HepG2 (cell line): ENCODE measurements at places on chromosomes 5 and 9.
A peak's percentile ranks its signal among the peaks of the same experiment; 100 is the strongest.

DNA sequence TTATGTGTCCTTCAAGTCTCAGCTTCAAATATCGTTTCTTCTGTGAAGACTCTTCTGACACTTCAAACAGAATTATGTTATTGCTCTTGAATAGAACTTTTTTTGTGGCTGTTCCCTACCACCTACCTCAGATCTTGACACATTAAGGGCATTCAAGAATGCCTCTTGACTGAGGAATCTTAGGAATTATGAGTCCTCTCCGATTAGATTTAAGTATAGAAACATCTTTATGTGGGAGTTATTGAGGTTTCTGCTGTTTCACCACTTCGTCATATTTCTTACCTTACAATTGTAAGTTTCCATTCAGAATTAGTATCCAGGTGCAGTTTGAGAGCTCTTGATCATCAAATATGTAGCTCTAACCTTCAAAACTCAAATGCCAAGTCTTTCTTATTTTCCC lies 324.2 kb upstream of the NUDT12 start:
- no peak overlapping the region for H3K27ac ChIP-seq
- H3K4me3 ChIP-seq = no peak overlapping the region
- no peaks in the 10 kb centered on the region for H3K4me1 ChIP-seq
- DNase-seq = no peak

GRCh38 chr9:127898433-127899127 lies 823 bp downstream of the ST6GALNAC6 start:
- H3K4me3 ChIP-seq = peak overlapping the region; percentile 89
- H3K4me1 ChIP-seq = peaks cover 56% of the 10 kb centered on the region
- H3K27me3 ChIP-seq = no peaks in the 10 kb centered on the region
- peak; percentile 50 for DNase-seq

DNA sequence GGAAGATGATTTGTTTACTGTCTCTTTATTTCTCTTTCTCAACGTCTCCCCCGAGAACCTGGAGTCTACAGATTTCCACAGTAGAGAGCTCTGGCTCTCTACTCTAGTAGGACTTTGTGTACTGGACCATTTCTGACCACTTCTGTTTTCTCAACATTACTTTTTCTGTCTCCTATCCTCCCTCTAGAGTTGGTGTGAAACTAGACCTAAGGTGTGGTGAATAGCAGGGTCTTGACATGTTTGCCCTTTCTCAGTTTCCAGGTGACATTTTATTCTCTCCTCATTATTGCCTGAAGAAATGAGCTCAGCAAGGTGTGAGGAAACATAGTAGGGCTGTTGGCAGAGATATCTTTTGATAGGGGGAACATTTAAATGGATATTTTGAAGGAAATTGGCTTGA lies 62.1 kb upstream of the IL6ST start:
- no peak overlapping the region for H3K27ac ChIP-seq
- H3K27me3 ChIP-seq = no peaks in the 10 kb centered on the region
- peaks cover 84% of the 10 kb centered on the region for H3K4me1 ChIP-seq
- no peaks in the 10 kb centered on the region for H3K36me3 ChIP-seq
- no peak for DNase-seq

- H3K27ac ChIP-seq = no peak overlapping the region
- H3K36me3 ChIP-seq = no peaks in the 10 kb centered on the region
- DNase-seq = no peak
These were observed 134.6 kb downstream of the TENT4A start for GRCh38 chr5:6847870-6848269.

GRCh38 chr9:37951671-37952449 lies 47.9 kb upstream of the SLC25A51 start:
- H3K4me3 ChIP-seq = no peak overlapping the region
- peak; percentile 90 for DNase-seq
- peaks cover 30% of the 10 kb centered on the region for H3K4me1 ChIP-seq
- H3K27ac ChIP-seq = peak overlapping the region; percentile 60

DNA sequence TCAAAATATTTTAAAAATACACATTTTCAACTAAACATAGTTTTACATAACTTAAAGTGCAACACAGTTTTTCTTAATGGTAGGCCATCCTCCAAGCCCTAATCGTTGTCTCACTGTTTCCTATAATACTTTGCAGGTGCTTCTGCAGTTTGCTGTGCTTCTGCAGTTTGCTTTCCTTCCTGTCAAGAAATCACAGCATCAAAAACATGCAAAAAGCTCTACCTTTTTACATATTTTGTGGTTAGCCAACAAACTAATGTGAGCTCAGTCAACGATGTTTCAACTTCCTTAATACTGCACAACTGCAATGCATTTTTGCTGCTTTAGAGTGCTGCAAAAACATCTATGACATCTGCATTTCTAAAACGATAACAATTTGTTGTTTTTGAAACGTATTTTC lies 25.2 kb downstream of the EMB start:
- H3K27me3 ChIP-seq = no peaks in the 10 kb centered on the region
- no peak overlapping the region for H3K27ac ChIP-seq
- H3K4me1 ChIP-seq = no peaks in the 10 kb centered on the region
- H3K4me3 ChIP-seq = no peak overlapping the region
- DNase-seq = no peak

- H3K36me3 ChIP-seq = no peaks in the 10 kb centered on the region
- H3K4me3 ChIP-seq = no peak overlapping the region
- H3K27me3 ChIP-seq = no peaks in the 10 kb centered on the region; the same call in 1 of the 3 replicates
- H3K27ac ChIP-seq = no peak overlapping the region
- no peaks in the 10 kb centered on the region for H3K4me1 ChIP-seq
These were observed 330.6 kb downstream of the TENT4A start for GRCh38 chr5:7043797-7044196.

DNA sequence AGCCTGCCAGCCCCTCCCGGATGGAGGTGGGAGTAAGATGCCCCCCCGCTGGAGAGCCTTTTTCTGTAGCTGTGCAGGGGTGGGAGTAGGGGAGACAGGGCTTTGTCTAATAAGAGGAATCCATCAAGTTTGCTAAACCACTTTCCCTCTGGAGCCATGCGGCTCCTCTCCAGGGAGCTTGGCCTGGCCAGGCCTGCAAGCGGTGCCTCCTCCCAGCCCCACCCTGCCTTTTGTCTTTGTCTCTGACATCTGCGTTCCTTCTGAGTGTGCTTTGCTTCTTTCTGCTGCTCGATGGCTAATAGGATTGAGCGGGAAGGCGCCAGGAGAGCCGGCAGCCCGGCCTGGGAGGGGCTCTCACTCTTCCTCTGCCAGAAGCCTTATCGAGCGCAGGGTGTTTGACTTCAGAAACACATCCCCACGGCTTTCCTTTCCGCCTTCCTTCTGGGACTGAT lies 26.7 kb upstream of the FCN1 start:
- H3K4me1 ChIP-seq = no peaks in the 10 kb centered on the region
- DNase-seq = no peak
- no peaks in the 10 kb centered on the region for H3K36me3 ChIP-seq
- peaks cover 37% of the 10 kb centered on the region; the same call in 2 of the 3 replicates for H3K27me3 ChIP-seq
- no peak overlapping the region for H3K27ac ChIP-seq

GRCh38 chr5:30997681-30998080 lies 195.8 kb upstream of the CDH6 start:
- H3K36me3 ChIP-seq = no peaks in the 10 kb centered on the region
- H3K27ac ChIP-seq = no peak overlapping the region
- no peaks in the 10 kb centered on the region for H3K27me3 ChIP-seq
- no peaks in the 10 kb centered on the region for H3K4me1 ChIP-seq

GRCh38 chr5:77832166-77832770 lies 56.1 kb upstream of the TBCA start:
- H3K4me3 ChIP-seq = no peak overlapping the region
- no peaks in the 10 kb centered on the region for H3K4me1 ChIP-seq
- H3K27ac ChIP-seq = no peak overlapping the region

GRCh38 chr5:72152545-72152944 lies 45.3 kb downstream of the MAP1B start:
- no peak overlapping the region for H3K4me3 ChIP-seq
- no peaks in the 10 kb centered on the region for H3K27me3 ChIP-seq
- no peak for DNase-seq
- H3K36me3 ChIP-seq = no peaks in the 10 kb centered on the region
- H3K27ac ChIP-seq = no peak overlapping the region

GRCh38 chr9:112898872-112899311 lies 8.2 kb upstream of the SLC46A2 start:
- H3K36me3 ChIP-seq = no peaks in the 10 kb centered on the region
- no peak overlapping the region for H3K27ac ChIP-seq
- H3K4me3 ChIP-seq = no peak overlapping the region
- DNase-seq = peak; percentile 68

DNA sequence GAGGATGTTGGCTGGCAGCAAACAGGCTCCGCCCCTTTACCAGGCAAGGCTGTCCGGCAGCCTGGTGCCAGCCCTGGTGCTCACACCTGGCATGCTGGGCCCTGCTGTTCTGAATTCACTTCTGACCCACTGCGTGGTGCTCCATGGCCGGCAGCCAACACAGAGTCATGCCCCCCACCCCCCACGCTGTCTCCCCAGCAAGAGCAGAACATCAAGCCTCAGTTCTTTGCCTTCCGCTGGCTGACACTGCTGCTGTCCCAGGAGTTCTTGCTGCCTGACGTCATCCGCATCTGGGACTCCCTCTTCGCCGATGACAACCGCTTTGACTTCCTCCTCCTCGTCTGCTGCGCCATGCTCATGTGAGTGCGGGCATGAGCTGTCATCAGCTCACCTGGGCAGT lies 12.6 kb upstream of the ENDOG start:
- H3K27me3 ChIP-seq = no peaks in the 10 kb centered on the region
- H3K4me3 ChIP-seq = no peak overlapping the region
- H3K36me3 ChIP-seq = peaks cover 12% of the 10 kb centered on the region
- H3K27ac ChIP-seq = no peak overlapping the region

GRCh38 chr9:1575939-1576338 lies 439.2 kb upstream of the SMARCA2 start:
- H3K4me1 ChIP-seq = no peaks in the 10 kb centered on the region
- H3K27ac ChIP-seq = no peak overlapping the region
- H3K36me3 ChIP-seq = no peaks in the 10 kb centered on the region
- no peaks in the 10 kb centered on the region for H3K27me3 ChIP-seq
- DNase-seq = no peak

DNA sequence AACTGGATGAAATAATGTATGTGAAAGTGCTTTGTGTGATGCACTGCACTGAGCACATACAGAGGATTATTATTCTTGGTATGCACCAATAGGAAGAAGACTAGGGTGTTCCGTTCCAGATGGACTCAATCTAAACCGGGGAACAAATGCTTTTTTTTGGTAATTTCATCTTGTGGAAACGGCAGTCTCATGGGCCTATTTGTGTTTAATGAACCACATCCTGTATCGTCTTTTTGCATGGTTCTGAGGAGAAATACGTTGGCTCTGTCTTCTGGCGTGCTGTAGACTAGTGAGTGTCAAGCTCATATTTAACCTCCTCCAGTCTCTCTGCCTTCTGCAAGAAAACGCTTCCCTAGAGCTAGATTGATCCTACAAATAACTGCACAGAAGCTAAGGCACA lies 30.0 kb downstream of the TRIM32 start:
- DNase-seq = no peak
- H3K27ac ChIP-seq = no peak overlapping the region
- H3K36me3 ChIP-seq = no peaks in the 10 kb centered on the region
- H3K4me1 ChIP-seq = no peaks in the 10 kb centered on the region
- no peaks in the 10 kb centered on the region for H3K27me3 ChIP-seq

DNA sequence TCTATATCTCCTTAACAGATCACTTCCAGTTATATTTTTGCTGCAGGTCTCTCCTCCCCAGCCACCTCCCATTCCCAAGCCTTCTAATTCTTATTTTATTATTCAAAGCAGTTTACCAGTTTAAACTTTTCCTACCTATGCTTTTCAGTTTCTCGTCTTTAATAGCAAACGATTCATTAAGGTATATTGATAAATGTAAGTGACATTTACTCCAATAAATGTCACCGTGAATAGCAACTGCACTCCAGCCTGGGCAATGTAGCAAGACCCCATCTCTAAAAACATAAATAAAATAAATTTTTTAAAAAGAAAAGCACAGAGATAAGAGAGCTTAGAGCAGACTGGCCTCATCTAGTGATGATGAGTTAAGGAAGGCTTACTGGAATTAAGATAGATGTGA lies 42.6 kb downstream of the ARRDC3 start:
- H3K27ac ChIP-seq = no peak overlapping the region
- peaks cover 7% of the 10 kb centered on the region; the same call in 1 of the 2 replicates for H3K4me1 ChIP-seq
- no peak for DNase-seq
- H3K4me3 ChIP-seq = no peak overlapping the region

- H3K4me3 ChIP-seq = no peak overlapping the region
- H3K27me3 ChIP-seq = no peaks in the 10 kb centered on the region
- H3K36me3 ChIP-seq = peaks cover 13% of the 10 kb centered on the region
- H3K4me1 ChIP-seq = peaks cover 21% of the 10 kb centered on the region
- no peak overlapping the region for H3K27ac ChIP-seq
These were observed 17.9 kb downstream of the HSD17B4 start for GRCh38 chr5:119470105-119470763.

DNA sequence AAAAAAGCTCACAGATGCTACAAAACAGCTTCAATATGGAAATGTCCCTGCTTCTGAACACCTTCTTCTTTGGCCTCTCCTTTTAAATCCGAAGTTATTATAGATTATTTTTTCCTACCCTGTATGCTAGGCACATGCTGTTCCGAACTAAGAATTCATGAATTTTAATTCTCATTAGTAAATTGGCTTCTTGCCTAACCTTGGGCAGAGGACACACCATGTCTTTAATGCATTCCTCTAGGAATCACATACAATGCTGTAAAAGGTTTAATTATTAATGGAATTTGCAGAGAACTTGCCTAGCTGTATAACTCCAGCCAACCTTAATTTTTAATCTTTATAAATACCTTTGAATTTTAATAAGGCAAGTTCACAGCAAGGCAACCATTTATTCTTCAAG lies 234.4 kb downstream of the NTRK2 start:
- no peaks in the 10 kb centered on the region for H3K27me3 ChIP-seq
- H3K4me1 ChIP-seq = no peaks in the 10 kb centered on the region
- no peak overlapping the region for H3K27ac ChIP-seq
- H3K36me3 ChIP-seq = no peaks in the 10 kb centered on the region

GRCh38 chr5:143659599-143660238 lies 152.2 kb upstream of the HMHB1 start:
- H3K27ac ChIP-seq = no peak overlapping the region
- H3K27me3 ChIP-seq = 0 out of 3 replicates have a peak, but pooled peaks cover 5% of the 10 kb centered on the region
- peaks cover 31% of the 10 kb centered on the region for H3K4me1 ChIP-seq
- peak; percentile 71 for DNase-seq
- H3K4me3 ChIP-seq = no peak overlapping the region

DNA sequence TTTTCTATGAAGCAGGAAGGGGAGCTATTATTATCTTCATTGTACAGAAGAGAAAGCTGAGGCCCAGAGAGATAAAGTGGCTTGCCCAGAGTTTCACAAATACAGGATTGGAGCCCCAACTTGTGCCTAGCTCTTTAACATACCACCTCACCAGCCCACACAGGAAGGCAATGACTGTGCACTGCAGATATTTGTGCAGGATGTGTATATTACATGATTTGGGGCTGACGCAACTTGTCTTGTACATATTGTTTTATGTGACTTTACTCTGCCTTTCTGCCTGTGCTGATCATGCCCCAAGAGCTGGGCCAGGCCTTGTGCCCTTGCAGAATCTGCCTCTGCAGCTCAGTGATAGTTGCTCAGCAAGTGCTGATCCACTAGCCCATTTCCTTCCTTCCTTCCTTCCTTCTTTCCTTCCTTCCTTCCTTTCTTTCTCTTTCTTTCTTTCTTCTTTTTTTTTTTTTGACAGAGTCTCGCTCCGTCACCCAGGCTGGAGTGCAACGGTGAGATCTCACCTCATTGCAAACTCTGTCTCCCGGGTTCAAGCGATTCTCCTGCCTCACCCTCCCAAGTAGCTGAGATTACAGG lies 106.6 kb upstream of the TBCA start:
- H3K27me3 ChIP-seq = no peaks in the 10 kb centered on the region; the same call in 1 of the 2 replicates
- H3K36me3 ChIP-seq = no peaks in the 10 kb centered on the region
- DNase-seq = no peak
- H3K27ac ChIP-seq = no peak overlapping the region
